ENCODE measurements at places on chromosomes 5 and 9.

- no peak for DNase-seq
These were observed 57.6 kb upstream of the MTAP start for GRCh38 chr9:21744841-21745240.

- no peak for DNase-seq
These were observed 755.2 kb downstream of the BRINP1 start for GRCh38 chr9:118613996-118614395.

DNA sequence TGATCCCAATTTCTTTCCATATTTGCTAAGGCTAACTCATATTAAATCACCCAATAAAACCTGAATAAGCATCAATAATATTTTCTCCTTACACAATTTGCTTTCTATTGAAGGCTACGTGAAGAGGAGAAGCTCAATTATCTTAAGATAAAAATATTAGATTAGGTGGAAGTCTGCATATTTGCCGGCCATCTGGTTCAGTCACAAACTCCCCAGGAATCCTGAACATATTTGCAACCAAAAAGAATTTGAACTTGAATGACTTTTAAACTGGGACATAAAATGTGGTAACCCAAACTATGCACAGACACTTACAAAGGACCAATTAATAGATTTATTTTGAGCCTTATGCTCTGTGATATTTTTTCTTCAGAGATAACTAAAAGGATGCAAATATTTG is 92.3 kb downstream of the HAPLN1 start:
- no peak for DNase-seq

DNA sequence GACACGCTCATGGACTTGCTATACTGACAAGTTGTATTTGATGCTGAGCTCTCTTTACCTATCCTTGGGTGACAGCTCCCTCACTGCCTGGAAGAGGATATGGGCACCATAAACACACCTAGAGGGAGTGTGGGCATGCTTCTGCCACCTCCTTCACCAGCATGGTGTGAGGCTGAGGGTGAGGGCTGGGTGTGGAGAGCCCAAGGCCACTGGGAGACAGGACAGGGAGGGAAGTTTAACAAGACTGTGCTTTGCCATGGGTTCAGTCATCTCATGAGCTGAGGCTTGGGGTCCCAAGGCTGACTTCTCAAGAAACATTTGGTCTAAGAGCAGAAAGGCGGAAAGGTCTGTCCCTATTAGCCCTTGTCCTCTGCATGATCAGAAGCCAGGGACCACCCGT is 93.6 kb upstream of the ANKRD55 start:
- DNase-seq: no peak

DNA sequence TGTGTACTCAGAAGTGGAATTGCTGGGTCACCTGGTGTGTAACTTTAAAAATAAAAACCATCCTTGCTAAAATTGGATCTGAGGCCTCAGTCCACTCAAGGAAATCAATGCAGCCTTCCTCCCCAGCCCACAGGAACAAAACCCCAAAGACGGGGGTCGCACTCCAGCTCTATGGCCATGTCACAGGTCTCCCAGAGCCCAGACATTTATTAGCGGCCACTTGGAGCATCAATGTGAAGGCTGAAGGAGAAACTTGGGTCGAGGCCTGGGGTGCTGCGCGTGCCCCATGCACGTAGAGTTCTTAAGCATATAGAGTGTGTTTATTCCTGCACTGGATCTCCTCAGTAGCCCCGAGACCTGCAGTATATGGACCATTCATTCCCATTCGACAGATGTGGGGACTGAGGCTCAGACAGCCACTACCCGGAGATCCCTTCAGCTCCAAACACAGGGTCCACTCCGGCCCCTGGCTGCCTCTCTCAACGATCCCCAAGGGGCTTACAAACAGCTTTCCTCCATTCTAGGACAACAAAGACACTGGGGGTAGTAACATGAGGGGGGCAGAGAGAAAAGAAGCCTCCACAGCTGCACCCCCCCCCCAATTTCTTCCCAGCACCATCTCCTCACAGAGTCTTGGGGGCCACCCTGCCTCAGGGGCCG is 14.3 kb upstream of the OLFM1 start:
- peak; percentile 2 for DNase-seq

DNA sequence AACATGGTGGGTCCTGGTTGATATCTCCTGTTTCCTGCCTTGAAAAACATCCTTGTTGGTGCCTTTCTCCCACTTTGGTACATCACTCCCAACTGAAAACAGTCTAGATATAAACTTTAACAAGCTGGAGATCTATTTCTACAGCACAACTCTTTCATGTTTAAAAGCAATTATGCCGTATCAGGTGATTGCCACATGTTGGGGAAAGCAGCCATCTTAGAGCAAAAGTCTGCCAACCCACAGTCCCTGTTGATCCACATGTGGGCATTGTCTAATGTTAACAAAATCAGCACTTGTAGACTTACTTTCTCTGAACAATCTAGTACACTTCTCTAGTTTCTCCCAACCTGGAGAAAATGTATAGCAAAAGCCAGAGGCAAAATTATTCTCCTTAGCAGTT is 104.1 kb downstream of the PRDM6 start:
- DNase-seq: no peak

GRCh38 chr5:179176166-179176565 is 116.0 kb downstream of the ZNF354C start:
- DNase-seq: no peak

GRCh38 chr5:6059137-6059800 is 319.1 kb downstream of the MED10 start:
- no peak for DNase-seq

GRCh38 chr5:169641253-169641652 is 4.2 kb downstream of the DOCK2 start:
- no peak for DNase-seq

- DNase-seq: no peak
These were observed 1045.2 kb downstream of the CDH12 start for GRCh38 chr5:21807953-21808352.

DNA sequence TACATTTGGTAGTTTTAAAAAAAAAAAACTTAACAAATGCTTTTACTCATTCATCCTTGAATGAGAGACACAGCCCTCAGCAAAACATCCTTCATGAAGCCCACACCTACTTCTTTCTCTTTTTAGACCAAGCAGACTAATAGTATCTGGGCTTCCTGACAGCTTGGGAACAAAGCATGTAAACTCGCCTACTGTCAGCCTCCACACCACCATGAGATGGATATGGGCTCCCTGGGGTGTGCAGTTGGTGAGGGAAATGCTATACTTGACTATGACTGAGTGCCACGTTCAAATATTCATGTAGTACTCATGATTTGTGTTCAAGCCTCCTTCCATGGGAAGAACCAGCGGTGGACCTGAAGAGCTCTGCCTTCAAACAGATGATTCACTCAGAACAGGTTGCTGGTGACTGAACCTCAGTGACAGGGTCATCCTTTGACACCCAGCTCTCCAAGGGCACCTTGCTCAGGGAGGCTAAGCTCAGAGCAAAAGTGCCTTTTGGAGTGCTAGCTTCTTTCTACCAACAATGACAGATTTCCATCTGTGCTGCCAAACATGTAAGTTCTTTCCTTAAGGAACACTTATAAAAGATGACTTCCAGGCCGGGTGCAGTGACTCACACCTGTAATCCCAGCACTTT is 36.8 kb downstream of the SLC22A5 start:
- DNase-seq: no peak

- no peak for DNase-seq
These were observed 4.1 kb upstream of the NDFIP1 start for GRCh38 chr5:142104491-142104890.

GRCh38 chr5:68214482-68215207 is 911 bp upstream of the PIK3R1 start:
- DNase-seq: no peak

DNA sequence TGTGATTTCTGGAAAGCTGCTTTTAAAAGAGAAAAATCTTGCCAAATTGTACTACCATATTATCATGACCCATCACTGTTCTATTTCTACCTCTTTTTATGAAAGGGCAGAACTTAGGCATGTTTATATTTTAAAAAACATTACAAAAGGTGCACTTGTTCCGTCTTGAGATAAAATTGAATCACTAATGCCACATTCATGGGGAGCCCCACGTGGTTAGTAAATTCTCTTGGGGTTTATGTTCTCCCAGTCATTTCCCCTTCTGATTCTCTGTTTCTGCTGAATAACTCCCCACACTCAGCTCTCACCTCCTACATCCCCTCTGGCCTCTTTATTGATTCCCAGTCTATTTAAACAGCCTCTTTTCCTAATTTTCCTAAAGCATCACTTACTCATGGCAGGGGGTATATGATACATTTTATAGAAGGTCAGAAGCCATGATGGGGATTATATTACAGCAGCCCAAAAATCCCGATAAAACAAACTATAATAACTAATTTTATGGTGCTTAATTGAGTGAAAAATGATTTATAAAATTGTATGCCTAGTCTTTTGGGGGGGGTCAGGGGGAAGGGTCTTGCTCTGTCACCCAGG is 19.7 kb upstream of the VLDLR start:
- DNase-seq: no peak

DNA sequence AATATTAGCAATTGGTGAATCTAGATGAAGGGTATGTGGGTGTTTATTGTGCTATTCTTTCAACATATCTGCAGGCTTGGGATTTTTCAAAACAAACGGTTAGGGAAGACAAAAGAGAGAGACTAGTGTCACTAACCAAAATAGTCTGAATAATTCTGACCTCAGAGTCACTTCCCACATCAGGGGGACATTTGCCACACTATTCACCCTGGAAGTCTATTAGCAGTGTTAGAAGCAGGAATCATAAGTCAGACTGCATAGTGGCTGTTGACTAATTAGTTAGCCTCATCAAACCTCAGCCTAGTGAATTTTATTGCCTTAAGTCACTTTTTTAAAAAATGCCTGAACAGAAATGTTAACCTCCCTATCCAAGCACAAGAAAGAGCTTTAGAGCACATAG is 169.2 kb upstream of the RGMB start:
- no peak for DNase-seq

GRCh38 chr5:168591302-168592013 is 12.3 kb upstream of the PANK3 start:
- DNase-seq: no peak

DNA sequence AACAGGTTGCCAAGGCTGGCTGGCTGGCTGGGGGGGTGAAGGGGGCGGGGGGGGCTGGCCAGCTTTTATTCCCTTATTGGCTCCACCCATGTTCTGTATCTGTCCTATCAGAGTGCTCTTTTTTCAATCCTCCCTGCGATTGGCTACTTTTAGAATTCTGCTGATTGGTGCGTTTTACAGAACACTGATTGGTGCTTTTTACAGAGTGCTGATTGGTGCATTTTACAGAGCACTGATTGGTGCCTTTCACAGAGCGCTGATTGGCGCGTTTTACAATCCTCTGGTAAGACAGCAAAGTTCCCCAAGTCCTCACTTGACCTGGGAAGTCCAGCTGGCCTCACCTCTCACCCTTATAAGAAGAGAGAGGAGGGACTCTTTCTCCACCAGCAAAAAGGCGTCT is 175.9 kb downstream of the ERCC6L2 start:
- DNase-seq: no peak

DNA sequence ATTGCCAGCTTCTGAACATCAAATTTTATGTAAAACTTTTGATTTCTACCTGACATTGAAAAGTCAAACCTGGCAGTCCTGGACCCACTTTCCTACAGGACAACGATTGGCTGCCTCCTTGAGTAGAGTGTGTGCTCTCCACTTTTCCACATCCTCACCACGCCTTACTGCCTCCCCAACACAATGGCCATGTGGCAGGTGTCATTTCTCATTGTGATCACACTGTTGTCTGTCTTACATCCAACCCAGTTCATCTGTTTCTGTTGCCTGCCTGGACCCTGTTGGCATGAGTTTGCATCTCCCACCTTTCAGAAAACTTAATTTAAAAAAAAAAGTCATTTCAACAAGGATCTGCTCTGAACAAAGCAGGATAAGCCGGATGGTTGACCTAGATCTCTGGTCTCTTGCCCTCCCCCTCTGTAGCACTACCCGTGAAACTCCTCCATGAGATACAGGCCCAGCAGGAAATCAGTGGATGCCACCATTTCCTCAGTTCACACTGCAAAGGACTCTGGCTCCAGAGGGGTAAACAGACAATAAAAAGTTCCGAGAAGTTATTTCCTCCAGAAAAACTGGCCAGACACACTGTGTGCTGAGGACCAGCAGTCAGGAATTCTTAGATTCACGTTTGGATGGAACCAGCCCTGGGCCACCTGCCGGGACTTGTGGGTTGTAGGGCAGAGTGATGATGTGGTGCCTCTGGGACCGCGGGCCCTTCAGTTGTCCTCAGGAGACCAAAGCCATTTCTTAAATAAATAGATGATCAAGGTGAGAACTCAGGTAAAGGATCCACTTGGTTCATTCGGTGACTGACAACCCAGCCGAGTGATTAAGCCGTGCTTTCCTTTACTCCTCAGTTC is 48.6 kb downstream of the AMBP start:
- DNase-seq: no peak

DNA sequence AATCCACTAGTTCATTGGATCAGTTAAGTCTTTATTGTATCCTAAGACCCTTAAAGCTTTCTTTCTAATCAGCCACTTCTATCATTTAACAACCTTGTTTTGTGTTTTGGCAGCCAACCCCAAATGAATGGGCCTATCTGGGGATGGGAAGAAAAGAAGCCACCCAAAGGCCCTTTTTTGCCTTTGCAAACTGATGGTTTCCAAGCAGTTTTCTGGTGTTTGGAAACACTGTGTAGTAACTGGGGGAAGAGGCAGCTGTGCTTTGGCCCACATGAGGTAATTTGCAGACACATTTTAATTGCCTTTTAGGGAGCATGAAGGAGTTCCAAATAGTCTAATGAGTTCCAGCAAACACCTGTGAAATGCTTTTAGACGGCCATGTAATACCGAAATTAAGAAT is 1751.3 kb upstream of the WWC1 start:
- no peak for DNase-seq

DNA sequence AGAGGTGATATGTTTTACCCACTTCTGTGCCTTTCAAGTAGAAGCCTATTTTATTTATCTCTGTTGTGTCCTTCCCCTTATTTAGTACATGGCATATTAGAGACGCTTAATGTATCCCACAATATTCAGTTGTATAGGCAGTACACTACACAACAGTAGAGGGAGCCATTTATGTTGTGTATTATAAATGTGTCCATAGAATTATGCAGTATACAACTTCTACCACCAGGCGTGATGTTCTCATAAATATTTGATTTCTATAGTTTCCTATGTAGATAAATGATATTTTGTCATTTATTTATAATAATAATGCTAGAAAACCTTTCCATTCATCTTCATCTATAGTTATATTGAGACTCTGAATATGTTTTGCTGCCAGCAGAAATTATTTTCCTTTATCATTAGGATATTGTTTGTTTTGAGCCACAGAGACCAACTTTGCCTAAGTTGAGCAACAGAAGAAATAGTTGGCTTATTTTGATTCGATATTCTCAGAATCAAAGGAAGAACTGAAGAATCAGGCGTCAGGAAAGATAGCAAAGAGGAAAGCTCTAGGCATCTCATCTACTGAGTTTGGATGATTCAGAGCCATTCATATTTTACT is 81.7 kb downstream of the ADAMTS19 start:
- no peak for DNase-seq
